ENCODE measurements at places on chromosomes 2 and 18.

DNA sequence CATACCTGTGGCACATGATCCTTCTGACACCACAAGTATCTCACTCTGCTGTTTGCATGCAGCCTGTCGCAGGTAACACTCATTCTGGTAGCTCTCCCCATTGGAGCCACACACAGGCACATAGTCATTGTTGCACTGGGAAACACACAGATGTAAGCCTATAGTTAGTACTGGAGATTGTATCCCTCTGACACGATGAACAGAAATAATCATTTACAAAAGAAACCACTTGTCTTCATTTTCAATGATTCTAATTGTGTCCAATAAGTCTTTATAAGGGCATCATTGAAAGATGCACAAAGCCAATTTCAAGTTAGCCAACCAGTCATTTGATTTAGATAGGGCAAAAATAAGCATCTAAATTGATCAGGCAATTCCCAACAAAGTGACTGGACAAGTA, 10.4 kb downstream of the TMEFF2 start:
- H3K27me3 ChIP-seq, result peaks cover 44% of the 10 kb centered on the region
- no peaks in the 10 kb centered on the region for H3K36me3 ChIP-seq
- H3K27ac ChIP-seq, result no peak overlapping the region
- no peaks in the 10 kb centered on the region for H3K4me1 ChIP-seq
- no peak overlapping the region for H3K4me3 ChIP-seq

- no peak for DNase-seq
- H3K4me1 ChIP-seq, result no peaks in the 10 kb centered on the region
- H3K27ac ChIP-seq, result no peak overlapping the region
- peaks cover 3% of the 10 kb centered on the region for H3K36me3 ChIP-seq
- peaks cover 52% of the 10 kb centered on the region for H3K27me3 ChIP-seq
- no peak overlapping the region for H3K4me3 ChIP-seq
Observed at GRCh38 chr2:178223806-178224205, 29.5 kb downstream of the OSBPL6 start.

GRCh38 chr2:20855456-20855855, 32.6 kb upstream of the LDAH start:
- DNase-seq, result no peak
- H3K4me3 ChIP-seq, result no peak overlapping the region
- no peaks in the 10 kb centered on the region for H3K4me1 ChIP-seq
- H3K27ac ChIP-seq, result no peak overlapping the region
- H3K27me3 ChIP-seq, result peaks cover 16% of the 10 kb centered on the region
- no peaks in the 10 kb centered on the region for H3K36me3 ChIP-seq

GRCh38 chr18:57352761-57353136, 392 bp downstream of the ST8SIA3 start:
- H3K27ac ChIP-seq, result no peak overlapping the region
- H3K4me1 ChIP-seq, result no peaks in the 10 kb centered on the region
- H3K4me3 ChIP-seq, result no peak overlapping the region
- DNase-seq, result no peak
- H3K27me3 ChIP-seq, result peaks cover 76% of the 10 kb centered on the region

- H3K36me3 ChIP-seq, result peaks cover 15% of the 10 kb centered on the region
- H3K4me3 ChIP-seq, result peak overlapping the region; percentile 78
- H3K27me3 ChIP-seq, result peaks cover 31% of the 10 kb centered on the region
- H3K27ac ChIP-seq, result peak overlapping the region; percentile 84
Observed at GRCh38 chr2:26970928-26971627, 641 bp downstream of the MAPRE3 start.

GRCh38 chr2:241857041-241857541, 1.6 kb downstream of the PDCD1 start:
- peak overlapping the region; percentile 93 for H3K4me3 ChIP-seq
- peaks cover 32% of the 10 kb centered on the region for H3K36me3 ChIP-seq
- no peak for DNase-seq
- no peaks in the 10 kb centered on the region for H3K27me3 ChIP-seq

DNA sequence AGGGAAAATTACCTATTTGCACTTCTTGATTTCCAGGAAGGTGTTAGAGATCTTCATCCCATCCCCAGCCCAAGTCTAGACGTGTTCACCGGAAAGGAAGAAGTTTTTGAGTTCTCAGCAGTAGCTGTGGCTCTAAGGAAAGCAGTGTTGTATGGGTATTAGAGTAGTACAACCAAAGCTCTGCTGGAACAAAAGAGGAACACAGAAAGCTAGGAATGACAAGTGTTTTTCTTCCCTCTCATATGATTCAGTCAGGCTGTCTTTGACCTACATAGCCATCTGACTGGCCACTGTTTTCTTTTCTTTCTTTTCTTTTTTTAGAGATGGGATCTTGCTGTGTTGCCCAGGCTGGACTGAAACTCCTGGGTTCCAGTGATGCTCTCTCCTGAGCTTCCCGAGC, 82.7 kb upstream of the SLC39A10 start:
- no peaks in the 10 kb centered on the region for H3K27me3 ChIP-seq
- peaks cover 25% of the 10 kb centered on the region for H3K4me1 ChIP-seq
- H3K27ac ChIP-seq, result no peak overlapping the region
- no peak for DNase-seq
- no peaks in the 10 kb centered on the region for H3K36me3 ChIP-seq

DNA sequence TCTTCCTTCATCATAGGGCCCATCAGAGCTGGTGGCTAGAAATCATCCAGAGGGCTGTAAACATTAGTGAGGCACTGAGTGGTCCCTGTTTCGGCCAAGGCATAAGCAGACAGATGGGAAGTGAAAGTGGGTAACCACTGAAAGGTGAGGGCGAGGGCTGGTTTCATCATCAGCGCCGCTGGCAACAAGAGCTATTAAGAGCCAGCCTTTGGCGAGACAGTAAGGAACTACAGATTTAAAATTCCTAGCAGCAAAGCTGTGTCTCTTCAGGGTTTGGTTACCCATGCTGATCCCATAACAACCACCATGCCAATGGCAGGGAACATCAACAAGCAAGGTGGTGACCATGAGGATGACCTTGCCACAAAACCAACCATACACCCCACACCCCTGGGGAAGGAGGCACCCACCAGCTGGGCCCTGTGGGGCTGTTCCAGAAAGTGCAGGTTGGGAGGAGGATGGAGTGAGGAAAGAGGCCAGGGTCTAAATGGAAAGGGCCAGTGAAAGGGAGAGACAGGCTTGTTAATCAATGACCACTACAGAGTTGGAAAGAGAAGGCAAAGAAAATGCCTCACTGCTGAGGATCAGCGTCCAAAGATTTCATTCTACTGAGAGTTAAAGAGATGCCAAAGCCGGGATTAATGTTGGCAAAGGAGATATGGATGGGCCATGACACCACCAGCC, 9.0 kb upstream of the SLC20A1 start:
- peaks cover 58% of the 10 kb centered on the region for H3K4me1 ChIP-seq
- peak overlapping the region; percentile 95 for H3K27ac ChIP-seq
- H3K36me3 ChIP-seq, result peaks cover 6% of the 10 kb centered on the region
- no peak for DNase-seq

DNA sequence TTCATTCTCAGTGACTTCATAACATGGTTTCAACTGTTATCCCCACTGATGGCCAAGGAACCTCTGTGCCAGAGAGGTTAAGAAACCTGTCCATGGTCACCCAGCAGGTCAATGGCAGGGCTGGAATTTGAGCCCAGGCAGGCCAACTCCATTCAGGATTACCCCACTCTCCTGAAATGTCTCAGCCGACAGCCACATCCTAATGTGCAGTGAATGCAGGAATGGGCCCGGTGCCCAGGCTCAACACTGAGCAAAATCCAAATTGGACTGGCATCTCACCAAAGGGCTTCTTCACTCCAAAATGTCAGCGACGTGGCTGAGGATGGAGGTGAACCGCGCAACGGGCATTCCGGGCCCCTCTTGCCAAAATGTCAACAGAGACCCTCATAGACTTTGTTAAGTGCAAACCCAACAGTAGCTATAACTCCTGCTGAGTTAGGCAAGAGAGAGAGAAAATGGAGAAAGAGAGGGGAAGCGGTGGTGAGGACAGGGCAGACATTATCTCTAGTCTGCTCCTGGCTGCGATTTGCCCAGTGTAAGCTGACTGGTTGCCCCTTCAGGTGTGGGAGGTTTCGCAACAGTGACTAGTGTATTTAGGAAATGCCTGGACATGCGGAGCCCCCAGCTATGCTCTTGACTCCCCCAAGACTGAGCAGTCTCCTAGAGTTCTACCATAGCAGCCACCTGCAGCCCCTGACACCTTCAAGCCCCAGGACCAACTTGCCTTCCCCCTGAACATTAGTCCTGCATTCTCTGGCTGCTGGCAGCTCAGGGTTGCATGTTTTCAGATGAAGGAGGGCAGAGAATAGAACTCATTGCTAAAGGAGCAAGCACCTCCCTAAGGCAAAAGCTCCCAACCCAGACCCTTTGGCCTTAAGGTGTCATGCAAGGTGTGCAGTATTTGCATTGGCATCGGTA, 167.7 kb downstream of the ANAPC1 start:
- no peak overlapping the region for H3K4me3 ChIP-seq
- DNase-seq, result no peak
- peaks cover 7% of the 10 kb centered on the region for H3K36me3 ChIP-seq
- H3K27ac ChIP-seq, result no peak overlapping the region
- no peaks in the 10 kb centered on the region for H3K4me1 ChIP-seq

GRCh38 chr2:33083699-33084387, 137.1 kb downstream of the LTBP1 start:
- no peaks in the 10 kb centered on the region for H3K36me3 ChIP-seq
- no peak for DNase-seq
- H3K4me1 ChIP-seq, result no peaks in the 10 kb centered on the region

GRCh38 chr2:153873052-153874048, 1.6 kb downstream of the GALNT13 start:
- H3K4me3 ChIP-seq, result no peak overlapping the region
- no peaks in the 10 kb centered on the region for H3K4me1 ChIP-seq
- DNase-seq, result no peak
- peaks cover 16% of the 10 kb centered on the region for H3K27me3 ChIP-seq
- no peak overlapping the region for H3K27ac ChIP-seq
- no peaks in the 10 kb centered on the region for H3K36me3 ChIP-seq

GRCh38 chr18:22946217-22946616, 13.1 kb downstream of the RBBP8 start:
- no peak overlapping the region for H3K27ac ChIP-seq
- no peaks in the 10 kb centered on the region for H3K36me3 ChIP-seq
- no peaks in the 10 kb centered on the region for H3K27me3 ChIP-seq
- no peaks in the 10 kb centered on the region for H3K4me1 ChIP-seq
- no peak overlapping the region for H3K4me3 ChIP-seq

DNA sequence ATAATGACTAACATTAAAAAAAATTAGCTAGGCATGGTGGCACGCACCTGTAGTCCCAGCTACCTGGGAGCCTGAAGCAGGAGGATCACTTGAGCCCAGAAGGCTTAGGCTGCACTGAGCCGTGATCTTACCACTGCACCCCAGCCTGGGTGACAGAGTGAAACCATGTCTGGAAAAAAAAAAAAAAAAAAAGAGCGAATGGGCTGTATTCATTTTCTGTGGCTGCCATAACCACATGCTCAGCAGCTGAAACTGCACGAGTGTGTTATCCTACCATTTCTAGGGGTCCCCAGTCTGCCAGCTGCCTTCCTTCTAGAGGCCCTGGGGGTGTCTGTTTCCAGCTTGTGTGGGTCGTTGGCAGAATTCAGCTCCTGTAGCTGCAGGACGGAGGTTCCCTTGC, 247.8 kb downstream of the EIPR1 start:
- no peaks in the 10 kb centered on the region for H3K4me1 ChIP-seq
- H3K27ac ChIP-seq, result no peak overlapping the region
- H3K36me3 ChIP-seq, result no peaks in the 10 kb centered on the region
- no peak for DNase-seq

- H3K4me1 ChIP-seq, result no peaks in the 10 kb centered on the region
- no peak for DNase-seq
- peaks cover 2% of the 10 kb centered on the region for H3K36me3 ChIP-seq
- no peaks in the 10 kb centered on the region for H3K27me3 ChIP-seq
- H3K27ac ChIP-seq, result no peak overlapping the region
- no peak overlapping the region for H3K4me3 ChIP-seq
Observed at GRCh38 chr2:179195141-179195540, 69.5 kb downstream of the SESTD1 start.

GRCh38 chr18:10928772-10929373, 220.5 kb downstream of the PIEZO2 start:
- no peak overlapping the region for H3K4me3 ChIP-seq
- H3K4me1 ChIP-seq, result no peaks in the 10 kb centered on the region
- DNase-seq, result no peak

DNA sequence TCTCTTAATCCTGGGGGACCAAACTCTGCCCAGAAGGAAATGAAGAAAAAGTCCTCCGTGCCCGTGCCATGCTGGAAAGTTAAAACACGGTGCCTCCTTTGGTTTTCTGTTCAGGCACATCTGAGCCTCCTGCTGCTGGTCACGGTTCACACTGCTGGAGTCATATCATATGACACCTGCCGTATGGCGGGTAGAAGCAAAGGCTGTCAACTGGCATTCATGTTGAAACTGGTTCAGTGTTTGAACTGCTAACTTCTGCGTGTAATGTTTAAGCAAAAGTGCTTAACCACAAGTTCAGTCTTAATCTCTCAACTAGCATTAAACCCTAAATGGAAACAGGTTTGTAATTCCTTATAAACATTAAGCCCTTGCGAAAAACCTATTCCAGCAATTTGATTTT, 3.1 kb downstream of the STK39 start:
- peaks cover 30% of the 10 kb centered on the region for H3K4me1 ChIP-seq
- H3K4me3 ChIP-seq, result peak overlapping the region; percentile 87
- peaks cover 16% of the 10 kb centered on the region for H3K36me3 ChIP-seq
- peak; percentile 31 for DNase-seq
- H3K27me3 ChIP-seq, result no peaks in the 10 kb centered on the region

DNA sequence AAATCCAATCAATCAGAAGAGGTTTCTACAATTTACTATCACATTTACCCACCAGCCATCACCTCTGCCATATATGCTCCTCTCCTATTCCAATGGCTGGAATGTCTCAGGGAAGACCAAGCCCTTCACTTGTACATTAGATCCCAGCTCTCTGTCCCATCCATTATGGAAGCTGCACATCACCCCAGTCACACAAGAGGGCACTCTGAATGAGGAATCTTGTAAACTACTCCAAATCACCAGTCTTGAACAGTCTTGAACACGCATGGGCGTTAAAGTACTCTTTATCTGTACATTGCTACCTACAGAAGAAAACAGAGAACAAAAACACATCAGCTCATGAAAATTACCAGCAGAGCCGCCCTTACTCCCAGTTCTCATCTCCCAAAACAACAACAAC, 38.7 kb downstream of the ZC3H8 start:
- no peaks in the 10 kb centered on the region for H3K4me1 ChIP-seq
- H3K27me3 ChIP-seq, result no peaks in the 10 kb centered on the region
- no peak overlapping the region for H3K4me3 ChIP-seq
- DNase-seq, result no peak

DNA sequence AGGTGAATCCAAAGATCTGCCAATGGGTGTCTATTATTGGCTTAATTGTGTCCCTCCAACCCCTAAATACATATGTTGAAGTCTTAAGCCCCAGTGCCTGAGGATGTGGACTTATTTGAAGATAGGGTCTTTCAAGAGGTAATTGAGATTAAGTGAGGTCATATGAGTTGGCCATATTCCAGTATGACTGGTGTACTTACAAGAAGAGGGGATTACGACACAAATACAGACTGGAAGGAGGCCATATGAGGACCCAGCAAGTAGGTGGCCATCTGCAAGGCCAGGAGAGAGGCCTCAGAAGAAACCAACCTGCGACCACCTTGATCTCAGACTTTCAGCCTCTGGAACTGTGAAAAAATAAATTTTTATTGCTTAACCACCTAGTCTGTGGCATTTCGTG, 121.1 kb upstream of the FN1 start:
- H3K4me1 ChIP-seq, result no peaks in the 10 kb centered on the region
- H3K27ac ChIP-seq, result no peak overlapping the region
- no peaks in the 10 kb centered on the region for H3K36me3 ChIP-seq
- H3K4me3 ChIP-seq, result no peak overlapping the region
- H3K27me3 ChIP-seq, result peaks cover 4% of the 10 kb centered on the region
